Astrocyte of the hippocampus (primary cell): ENCODE measurements at places on chromosomes 11 and 22.

GRCh38 chr11:110629594-110629993 lies 82.6 kb downstream of the ARHGAP20 start:
- DNase-seq = no peak

GRCh38 chr11:1815751-1816150 lies 19.0 kb upstream of the SYT8 start:
- no peak for DNase-seq

DNA sequence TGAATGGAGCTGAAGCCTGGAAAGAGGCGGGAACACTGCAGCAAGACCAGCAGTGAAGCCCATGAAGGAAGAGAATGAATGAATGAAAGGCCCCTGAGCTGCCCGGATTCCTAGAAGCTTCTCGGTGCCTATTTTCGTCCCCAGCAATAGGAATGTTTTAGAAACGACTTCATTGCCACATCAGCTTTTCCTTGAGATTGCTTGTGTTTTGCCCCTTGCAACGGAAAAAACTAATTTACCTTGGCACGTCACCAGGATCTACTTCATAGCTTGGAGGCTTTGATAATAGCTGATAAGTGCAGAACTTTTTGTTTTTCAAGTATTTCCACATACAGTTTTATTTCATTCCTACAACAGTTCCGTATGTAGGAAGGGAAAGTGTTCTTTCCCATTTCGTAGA lies 248.9 kb upstream of the NARS2 start:
- DNase-seq = peak; percentile 66

GRCh38 chr11:61357233-61357893 lies 4.3 kb downstream of the CYB561A3 start:
- DNase-seq = no peak

DNA sequence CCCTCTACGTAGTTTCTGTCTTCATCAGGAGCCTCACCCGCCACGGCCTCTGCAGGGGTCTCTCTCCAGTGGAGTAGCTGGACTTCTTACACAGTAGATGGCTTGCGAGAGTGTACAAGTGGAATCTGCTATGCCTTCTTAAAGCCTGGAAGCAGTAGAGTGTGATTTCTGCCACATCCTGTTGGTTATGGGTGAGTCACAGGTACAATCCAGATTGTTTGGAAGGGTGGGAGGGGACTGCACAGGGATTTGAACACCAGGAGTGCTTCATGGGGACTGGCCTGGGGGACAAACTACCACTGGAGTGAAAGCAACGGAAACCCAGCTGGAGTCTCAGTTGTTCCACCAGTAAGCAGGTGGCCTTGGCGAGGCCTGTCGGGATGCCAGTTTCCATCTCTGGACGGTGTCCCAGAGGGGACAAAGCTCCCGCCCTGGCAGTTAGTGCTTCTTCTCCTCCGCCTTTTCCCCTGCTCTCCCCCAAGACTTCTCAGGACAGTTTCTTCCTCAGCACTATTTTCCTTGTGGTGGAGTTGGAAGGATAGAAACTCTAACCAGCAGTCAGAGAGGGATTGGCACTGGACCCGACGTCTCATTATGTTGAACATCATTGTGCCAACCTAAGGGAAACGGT lies 85.0 kb upstream of the RCN1 start:
- peak; percentile 50 for DNase-seq

DNA sequence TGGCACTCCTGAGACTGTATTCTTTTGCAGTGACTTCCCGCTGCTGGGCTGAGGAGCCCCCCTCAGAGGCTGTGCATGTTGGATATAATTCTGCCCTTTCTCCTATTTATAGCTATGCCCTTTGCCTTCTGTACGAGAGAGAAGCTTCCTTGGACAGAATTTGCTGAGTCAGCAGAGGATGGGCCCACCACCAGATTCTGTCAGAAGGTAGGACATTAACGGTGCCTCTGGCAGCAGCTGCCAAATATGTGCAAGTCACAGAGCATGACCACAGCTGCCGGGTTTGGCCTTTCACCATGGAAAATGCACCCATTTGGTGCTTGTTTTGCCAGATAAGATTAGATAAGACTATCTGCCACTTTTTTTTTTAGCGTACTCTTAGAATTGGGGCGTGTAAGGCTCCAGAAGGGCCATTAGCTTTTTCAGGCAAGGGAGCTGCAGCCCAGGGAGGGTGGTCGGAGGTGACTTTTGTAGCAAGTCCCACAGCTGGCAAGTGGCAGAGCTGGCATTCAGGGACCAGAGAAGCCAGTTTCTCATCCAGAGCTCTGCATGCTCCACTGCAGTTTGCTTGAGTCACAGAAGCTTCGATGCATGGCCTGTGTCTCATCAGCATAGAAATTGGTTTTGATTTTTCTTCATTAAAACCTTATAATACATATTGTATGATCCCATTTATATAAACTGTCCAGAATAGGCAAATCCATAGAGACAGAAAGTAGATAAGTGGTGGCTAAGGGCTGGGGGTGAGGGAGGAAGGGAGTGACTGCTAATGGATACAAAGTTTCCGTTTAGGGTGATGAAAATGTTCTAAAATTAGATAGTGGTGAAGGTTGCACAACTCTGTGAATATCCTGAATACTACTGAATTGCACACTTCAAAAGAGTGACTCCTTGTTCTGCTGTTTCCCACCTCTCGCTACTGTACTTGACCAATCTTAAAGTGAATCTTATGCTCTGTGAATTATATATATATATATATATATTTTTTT lies 15.8 kb downstream of the UPB1 start:
- no peak for DNase-seq

- DNase-seq = no peak
These were observed 18.8 kb upstream of the OPCML start for GRCh38 chr11:133551064-133551463.

DNA sequence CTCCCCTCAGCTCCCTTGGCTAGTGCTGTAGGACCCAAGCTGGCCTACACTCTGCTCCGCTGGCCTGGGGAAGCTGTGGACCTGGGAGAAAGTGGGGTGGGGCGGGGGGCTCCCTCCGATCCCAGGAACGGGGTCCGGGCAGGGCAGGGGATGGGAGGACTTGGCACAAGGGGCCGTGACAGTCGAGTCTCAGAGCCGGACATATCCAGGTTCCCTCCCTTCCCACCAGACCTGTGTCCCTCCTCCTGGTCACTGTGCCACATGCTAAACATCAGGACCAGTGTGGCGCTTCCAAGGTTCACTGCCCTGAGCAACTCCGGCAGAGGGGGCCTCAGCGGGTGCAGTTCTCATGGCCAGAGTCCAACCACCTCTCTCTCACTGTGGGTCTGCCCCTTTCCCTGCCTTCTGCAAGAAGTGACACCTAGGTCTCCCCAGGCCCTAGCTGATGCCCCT lies 2.0 kb downstream of the DUSP8 start:
- no peak for DNase-seq

DNA sequence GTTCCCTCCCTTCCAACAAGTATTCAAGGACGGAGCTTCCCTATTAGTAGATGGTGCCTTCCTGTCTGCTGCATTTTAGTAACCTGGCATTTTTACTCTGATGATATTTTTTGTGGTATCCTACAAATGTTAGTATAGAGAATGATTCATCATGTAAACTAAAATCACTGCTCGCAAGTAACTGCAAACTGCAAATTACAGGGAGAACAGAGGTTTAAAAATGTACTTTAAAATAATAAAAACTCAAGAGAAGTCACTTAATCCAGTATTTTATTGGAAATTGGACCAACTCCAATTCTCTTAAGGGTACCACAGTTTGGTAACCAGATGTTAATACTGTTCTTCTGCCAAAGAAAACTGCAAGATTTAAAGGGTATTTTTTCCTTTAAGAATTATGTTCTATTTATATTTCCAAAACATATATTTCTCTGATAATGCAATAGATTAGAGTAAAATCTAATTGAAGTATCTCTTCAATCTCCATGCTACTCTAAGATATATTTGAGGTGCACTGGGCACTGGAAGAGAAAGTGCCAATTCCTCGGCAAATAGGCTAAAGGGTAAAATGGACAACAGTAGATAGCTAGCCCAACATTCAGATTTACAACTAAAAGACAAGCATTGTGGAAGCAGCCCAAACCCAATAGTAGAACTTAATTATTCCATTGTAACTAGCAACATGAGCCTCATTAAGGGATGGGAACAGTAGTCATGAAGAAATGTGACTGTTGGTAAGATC lies 298.0 kb downstream of the TTC28 start:
- peak; percentile 20 for DNase-seq

GRCh38 chr11:28815110-28815509 lies 706.9 kb downstream of the METTL15 start:
- DNase-seq = no peak

DNA sequence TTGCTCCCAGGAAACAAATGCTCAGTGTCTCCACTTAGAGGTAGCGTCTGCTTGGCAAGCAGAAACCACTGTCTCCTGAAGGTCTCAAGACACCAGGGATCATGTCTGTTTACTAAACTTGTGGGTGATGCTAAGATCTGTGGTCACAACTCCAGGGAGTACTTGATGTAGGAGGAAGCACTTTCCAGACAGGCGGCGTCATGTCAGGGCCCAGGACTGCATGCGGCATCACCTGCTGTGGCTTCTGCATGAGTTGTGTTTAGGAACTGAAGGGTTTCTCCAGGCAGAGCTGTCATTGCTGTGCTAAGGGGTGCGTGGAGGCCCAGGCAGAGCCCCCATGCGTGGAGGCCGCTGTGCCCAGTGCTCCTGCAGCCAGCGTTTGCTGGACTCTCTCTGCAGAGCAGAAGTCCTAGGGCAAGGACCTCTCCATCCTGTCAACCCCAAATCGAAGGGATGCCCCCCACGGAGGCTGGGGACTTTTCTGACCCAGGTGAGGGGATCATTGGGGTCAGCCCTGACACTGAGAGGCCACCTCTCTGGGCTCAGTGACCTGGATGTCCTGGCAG lies 8.1 kb upstream of the PANX2 start:
- no peak for DNase-seq

- no peak for DNase-seq
These were observed 3.1 kb upstream of the TMA7B start for GRCh38 chr22:39956932-39957664.

DNA sequence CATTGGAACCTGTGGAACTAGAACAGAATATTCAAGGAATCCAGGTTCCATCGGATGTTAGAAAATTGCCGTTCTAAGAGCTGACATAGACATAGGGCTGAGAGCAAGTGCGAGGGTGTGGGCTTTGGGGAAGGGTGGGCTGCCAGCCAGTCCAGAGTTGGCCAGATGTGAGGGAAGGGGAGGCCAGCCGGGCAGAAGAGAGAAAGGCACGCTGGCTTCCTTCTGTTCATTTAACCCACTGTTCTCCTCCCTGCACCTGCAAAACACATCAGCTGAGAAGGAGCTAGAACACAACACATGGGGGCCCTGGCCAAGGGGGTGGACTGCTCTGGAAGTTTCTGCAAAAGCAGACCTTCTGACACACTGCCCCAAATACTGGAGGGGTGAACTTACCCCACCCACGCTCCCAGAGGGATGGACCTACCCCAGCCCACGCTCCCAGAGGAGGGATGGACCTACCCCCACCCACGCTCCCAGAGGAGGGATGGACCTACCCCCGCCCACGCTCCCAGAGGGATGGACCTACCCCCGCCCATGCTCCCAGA lies 98.0 kb downstream of the SHANK2 start:
- DNase-seq = no peak

DNA sequence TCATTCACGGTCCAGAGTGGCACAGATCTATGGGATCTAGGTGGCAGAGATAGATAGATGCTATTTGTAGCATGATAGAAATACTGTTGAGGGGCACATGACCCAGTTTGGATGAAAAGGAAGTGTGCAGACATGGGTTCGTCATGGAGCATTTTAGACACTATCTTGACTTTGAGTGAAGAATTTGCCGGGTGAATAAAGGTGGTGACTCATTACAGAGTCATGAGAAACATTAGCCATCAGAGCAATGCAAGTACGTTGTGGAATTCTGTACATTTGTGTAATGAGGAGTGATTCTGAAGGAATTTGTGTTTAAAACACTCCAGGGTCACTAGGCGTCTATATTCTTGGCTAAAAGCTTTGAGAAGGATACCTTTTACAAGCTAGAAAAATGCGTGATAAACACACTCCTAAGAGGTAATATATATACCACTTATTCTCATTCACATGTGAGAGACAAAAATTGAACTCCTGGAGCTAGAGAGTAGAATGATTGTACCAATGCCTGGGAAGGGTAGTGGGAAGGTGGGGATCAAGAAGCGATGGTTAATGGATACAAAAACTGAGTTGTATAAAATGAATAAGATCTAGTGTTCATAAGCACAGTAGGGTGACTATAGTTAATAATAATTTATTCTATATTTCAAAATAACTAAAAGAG lies 593.7 kb upstream of the LUZP2 start:
- DNase-seq = peak; percentile 87

DNA sequence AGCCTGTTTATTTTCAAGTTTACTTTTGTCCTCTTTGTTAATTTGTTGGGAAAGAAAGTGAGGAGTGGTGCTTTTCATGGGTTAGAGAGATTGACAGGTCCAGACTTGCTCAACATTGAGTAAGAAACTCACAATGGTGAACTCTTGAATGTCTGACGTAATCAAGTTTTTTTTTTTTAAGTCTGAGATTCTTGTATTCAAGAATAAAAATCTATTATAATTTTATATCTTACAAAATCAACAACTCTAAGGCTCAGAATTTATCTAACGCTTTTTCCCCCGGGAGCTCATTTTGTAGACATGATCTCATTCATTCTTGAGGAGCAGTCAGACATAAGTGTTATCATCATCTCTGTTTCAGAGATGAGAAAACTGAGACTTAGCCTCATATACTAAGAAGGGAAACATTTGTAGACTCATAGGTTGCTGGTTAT lies 39.1 kb upstream of the SPTBN2 start:
- DNase-seq = peak; percentile 28

- DNase-seq = peak; percentile 90
These were observed 258.9 kb upstream of the ARHGAP20 start for GRCh38 chr11:110971140-110971539.

DNA sequence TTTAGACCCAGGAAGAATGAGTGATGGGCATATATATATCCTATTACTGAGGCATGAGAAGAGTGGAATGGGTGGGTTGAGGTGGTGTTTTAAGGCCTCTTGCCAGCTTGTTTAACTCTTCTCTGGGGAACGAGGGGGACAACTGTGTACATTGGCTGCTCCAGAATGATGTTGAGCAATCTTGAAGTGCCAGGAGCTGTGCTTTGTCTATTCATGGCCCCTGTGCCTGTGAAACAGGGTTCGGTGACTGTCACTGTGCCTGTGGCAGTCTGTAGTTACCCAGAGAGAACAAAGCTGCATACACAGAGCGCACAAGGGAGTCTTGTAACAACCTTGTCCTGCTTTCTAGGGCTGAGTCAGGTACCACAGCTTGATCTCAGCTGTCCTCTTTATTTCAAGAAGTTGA lies 11.7 kb downstream of the LIMK2 start:
- no peak for DNase-seq

DNA sequence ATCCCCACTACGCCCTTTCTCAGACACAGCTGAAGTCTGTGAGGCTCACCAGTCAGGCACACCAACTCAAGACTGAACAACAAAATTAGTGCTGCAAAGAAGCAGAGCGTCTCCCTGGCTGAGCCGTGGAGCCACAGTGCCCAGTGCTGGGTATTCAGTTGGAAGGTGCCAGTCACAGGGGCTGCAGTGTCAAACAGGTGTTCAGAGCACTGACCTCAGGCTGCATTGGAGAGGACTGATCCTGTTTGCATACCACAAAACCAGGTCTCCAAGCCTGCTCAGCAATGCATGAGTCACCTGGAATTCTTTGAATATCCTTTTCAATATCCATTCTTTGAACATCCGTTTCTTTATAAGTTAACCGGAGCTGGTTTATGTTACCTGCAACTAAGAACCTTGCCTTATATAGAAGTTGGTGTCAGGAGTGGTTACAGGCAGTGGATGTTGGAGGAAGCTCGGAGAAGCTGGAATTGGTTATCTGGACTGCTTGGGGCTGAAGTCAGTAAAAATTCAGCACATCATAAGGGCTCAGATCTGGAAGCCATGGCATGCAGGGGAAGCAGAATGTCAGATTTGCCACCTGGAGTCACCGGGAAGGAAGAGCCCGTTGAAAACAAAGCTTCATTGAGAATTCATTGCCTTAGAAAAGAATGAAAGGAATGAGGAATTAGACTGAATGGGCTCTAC lies 30.3 kb downstream of the PDGFB start:
- DNase-seq = peak; percentile 59
